ENCODE measurements at places on chromosomes 6 and 20. TPM values are rescaled to one million over a fixed set of nuclear protein-coding genes. Genes with fewer than 3 reads are reported as not detected.

DNA sequence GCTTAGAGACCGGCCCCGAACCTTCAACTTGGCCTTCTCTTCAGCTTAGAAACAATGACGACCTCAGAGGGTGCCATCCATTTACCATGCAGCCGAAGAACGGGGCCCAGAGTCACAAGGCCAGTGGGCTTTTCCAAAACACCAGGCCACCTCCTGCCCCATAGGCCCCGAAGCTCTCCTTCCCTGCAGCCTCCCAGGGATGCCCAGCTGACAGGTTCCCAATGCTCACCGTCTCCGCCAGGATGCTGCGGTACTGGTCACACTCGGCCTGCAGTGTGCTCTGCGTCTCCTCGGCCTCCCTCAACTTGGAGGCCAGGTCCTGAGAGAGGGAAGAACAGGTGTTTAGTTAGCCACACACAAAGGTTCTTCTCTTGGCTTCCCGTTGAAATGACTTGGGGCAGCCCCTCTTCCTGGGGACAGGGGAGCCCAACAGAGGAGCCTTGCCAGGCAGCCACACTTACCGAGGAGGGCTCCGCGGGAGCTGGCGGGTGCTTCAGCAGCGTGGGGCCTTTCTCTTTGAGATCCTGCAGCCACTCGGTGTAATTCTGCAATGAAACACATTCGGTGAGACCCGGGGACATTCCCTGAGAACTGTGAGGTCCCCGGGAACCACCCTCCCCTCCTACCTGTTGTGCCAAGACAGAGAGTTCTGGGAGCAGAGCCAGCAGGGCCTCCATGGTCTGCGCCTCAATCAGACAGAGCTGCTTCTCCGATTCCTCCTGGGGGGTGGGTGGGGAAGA is 51.5 kb downstream of the DSTN start:
- peak; percentile 31 for DNase-seq

DNA sequence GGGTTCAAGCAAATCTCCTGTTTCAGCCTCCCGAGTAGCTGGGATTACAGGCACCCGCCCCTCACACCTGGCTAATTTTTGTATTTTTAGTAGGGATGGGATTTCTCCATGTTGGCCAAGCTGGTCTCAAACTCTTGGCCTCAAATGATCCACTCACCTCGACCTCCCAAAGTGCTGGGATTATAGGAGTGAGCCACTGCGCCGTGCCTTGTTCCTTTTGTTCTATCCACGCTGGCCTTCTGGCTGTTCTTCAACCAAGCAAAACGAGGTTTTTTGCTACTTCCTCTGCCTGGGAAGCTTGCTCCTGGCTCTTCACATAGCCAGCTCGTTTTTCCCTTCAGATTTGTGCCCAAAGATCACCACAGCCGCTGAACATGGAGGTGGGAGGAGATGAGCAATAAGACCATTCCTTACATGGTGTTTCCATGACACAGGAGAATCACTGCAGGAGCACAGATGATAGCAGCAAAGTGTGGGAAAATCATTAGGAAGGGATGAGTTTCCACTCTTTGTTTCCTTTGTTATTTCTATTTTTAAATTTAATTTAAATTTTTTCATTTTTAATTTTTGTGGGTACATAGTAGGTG is 201.0 kb upstream of the ZNF217 start:
- no peak for DNase-seq

DNA sequence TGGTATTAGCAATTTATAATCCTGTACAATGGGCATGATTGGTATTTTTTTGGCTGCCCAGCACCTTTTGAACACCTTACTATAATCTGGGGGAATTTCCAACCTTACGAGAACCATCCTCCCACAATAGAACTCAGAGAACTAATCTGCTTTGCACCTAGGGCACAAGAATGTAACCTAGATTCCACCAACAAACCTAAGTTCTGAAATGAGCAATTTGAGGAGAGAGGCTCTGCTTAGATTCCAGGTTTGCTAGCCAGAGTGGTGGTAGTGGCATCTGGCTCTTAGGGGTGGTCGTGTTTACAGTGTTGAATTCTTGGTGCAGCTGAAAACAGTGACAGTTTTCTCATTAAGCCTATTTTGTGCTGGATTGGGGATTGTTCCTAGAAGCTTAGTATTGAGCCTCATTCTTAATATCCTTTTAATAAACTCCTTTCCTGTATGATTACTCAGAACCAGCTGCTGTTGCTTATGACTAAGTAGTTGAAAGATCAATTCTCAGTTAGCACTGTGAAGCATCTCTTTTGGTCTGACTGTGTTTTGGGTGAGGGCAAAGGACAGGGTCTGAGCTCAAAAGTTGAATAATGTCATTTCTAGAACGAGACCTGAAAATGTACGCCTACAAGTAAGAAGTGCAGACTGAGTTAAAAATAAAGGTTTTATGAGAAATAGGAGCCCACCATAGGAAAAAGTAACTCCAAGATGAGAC is 385.6 kb downstream of the CDKAL1 start:
- DNase-seq: no peak

GRCh38 chr20:64077876-64078551 is 1.3 kb downstream of the RGS19 start:
- DNase-seq: peak; percentile 74

The CST4 gene
- total RNA-seq: not detected

Measured in H7 (cell line).